Stimulated activated CD4-positive, alpha-beta T cell treated with anti-CD3 and anti-CD28 coated beads, Interleukin-2, amount 100 ng/mL, for 24 hours (primary cell): ENCODE measurements at places on chromosomes 4 and X.

DNA sequence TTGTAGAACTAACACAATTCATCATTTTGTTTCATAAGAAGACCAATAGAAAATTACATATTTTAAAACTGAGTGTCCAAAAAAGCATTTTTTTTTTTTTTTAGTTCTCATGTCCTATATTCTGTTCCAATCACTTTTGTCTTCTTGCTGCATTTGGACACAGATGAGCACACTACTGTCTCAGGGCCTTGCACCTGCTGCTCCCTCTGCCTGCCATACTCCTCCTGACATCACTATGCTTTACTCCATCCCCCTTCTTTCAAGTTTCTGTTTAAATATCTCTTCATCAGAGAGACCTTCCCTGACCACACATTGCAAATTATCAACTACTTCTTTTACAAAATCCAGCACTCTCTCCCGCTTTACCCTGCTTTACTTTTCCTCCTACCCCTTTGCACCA lies 230.7 kb upstream of the GK2 start:
- no peak for DNase-seq

DNA sequence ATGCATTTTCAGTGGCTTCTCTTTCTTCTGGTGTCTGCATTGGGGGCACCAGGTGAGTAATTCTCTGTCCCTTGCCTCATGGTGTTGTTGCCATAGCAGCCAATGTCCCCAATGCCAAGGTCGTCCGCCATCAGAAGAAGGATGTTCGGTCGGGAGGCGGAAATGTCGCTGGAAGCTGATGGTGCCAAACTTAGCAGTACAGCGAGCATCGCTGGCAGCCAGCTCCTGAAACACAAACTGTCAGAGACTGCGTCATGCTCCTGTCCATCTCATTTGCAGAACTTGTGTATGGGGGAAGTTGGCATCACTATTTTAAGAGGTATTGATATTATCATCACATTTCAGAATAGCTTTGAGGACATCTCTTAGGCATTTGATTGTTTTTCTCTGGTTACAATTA lies 29.1 kb upstream of the ARSD start:
- DNase-seq, result no peak

DNA sequence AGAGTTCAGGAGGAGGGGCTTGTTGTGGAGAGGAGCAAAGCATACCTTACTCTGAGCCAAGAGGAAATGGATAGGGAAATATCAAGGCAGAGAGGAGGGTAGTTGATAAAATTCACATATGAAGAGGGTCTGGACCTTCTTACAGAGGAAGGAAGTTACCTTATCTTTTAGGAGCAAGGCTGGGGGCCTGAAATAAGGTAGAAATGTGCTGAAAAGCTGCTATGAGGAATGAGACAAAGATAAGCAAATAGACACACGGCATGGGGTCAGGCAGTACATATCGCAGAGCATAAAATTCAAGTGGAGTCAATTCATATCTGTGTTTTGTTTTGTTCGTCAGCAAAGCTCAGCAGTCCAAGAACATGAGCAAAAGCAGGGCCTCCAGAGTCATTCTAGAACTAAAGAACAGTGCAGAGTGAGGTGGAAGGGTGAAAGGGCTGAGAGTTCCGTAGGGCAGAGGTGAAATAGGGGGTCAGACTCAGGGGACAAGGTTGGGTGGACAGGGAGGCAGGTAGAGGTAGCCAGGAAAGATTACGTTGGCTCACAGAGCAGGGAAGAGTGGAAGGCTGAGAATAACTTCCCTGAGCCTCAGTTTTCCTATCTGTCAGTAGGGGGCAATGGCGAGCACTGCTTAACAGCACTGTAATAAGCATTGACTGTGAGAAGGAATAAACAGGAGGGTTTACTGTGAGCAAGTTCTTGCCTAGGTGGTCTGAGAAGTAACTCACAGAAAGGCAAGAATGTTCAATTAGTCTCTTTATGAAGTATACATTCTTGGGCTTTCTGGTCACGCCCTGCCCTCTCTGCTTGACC lies 9.2 kb downstream of the VSIG4 start:
- DNase-seq, result peak; percentile 26

DNA sequence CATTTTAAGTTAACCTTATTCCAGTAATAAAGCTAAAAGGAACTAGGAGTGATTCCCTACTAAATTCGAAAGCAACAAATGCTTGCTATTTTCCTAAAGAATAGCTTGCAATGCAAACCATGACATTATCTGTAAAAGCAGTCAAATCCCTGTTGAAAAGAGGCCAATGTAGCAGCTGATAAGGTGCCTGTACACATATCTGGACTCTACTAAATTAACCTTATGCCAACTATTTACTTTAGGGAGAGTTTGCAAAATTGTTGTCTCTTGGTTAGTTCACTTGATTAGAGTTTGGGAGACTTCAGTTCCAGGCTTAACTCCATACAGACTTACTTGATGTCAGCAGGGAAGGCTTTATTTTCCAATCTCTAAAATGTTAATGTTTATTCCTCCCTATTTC lies 6.0 kb downstream of the IL13RA2 start:
- DNase-seq, result no peak

DNA sequence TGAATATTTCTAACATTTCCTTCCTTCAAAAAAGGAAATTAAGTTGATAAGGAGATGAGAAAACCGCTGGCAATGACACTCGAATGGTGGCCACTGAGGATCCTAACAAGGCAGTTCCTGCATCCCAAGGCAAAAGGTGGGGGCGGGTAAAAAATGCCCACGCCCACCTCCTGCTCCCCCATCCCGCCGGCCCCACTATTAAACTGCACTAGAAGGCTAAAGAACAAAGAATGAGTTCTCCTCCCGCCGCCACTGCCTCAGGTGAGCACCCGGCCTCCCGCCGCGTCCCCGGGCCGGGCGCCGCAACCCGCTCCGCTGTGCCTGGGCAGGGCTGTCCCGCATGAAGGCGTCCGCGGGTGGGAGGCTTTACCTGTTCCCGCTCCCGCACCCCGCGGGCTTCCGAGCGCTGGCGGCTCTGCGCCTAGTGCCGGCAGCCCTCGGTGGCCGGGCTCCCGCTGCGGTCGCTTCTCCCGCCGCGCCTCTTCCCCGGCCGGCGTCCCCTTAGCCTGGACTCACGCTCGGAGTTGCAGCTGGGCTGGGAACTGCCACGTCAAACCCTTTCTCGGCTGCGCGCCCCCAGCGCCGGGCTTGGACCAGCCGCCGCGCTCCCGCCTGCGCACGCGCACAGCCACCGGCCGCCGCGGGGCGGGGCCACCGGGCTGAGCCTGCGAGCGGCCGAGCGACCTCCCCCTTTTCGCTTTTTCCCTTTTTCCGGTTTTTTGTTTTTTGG lies at the start of gene SEC24D:
Gene SEC24D (minus strand): TSS at position 556 of the 730 bp plus-strand sequence. CDS start 2,430 bp downstream, outside the sequence.
- DNase-seq, result peak; percentile 88

- no peak for DNase-seq
Observed at GRCh38 chr4:151541389-151542071, 132.6 kb downstream of the FHIP1A start.

DNA sequence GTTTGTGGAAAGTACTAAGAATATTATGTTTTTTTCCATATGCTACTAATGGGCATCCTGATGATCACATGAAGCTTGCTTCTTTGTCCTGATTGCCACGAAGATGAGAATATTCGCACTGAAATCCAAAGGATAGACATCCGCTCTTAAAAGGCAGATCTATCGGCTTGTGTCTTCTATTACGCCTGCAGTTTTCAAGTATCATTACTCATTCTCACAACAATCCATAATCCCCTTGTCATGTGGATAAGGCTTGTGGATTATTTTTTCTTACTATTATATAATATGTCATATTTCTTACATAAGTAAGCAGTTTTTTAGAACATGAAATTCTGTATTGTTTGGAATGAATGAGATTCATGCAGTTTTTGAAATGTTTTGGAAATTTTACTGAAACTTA lies 62.8 kb downstream of the KCNIP4 start:
- DNase-seq, result no peak

- DNase-seq, result no peak
Observed at GRCh38 chr4:154610582-154610981, 1.9 kb downstream of the FGG start.

DNA sequence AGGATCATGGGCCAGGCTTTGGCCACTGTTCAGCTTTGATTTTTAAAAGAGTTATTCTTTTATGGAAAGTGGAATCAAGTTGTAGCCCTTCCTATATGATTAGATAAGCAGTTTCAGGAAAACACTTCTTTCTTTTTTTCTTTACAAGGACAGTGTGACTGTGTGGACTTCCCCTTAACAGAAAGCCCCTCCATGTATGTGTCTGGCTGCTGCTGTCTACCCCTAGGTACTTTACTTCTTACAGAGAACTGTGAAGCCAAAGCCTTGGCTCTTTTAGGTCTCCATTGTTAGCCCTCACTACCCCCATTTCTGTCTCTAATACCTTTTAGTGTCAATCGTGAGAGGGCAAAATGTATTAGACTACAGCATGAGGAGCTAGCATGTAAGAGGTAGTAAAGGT lies 19.1 kb downstream of the VSIG1 start:
- DNase-seq, result no peak

DNA sequence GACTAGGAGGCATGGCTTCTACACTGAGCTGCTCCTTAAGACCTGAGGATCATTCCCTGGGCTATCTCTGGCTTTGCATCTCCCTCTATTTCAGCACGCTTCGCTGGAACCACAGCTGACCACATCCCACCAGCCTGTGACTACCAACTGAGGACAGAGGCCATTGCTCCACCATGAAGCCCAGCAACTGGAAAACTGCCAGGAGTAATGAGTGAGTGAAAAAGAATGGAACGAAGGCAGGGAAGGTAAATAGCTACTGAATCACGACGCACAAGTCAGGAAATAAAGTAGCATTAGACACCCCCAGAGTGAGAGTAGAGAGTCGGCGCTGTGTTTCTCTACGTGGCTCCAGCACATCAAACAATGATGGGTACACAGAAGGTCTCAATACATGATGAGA lies 314.7 kb downstream of the LDB2 start:
- DNase-seq, result no peak

DNA sequence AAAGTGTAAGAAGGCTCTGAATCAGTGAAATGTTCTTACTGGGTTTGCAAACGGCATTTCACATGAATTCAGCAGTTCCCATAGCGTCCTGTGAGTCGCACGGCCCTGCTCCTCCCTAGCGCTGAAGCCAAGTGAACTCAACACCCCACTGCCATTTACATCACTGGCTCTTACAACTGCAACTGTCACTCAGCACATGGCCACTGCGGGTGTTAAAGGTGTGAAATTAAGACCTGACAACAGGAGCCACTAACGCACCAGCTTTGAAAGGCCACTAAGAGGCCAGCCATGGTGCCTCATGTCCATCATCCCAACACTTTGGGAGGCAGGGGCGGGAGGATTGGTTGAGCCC lies 31.7 kb downstream of the RNF212 start:
- DNase-seq, result no peak

DNA sequence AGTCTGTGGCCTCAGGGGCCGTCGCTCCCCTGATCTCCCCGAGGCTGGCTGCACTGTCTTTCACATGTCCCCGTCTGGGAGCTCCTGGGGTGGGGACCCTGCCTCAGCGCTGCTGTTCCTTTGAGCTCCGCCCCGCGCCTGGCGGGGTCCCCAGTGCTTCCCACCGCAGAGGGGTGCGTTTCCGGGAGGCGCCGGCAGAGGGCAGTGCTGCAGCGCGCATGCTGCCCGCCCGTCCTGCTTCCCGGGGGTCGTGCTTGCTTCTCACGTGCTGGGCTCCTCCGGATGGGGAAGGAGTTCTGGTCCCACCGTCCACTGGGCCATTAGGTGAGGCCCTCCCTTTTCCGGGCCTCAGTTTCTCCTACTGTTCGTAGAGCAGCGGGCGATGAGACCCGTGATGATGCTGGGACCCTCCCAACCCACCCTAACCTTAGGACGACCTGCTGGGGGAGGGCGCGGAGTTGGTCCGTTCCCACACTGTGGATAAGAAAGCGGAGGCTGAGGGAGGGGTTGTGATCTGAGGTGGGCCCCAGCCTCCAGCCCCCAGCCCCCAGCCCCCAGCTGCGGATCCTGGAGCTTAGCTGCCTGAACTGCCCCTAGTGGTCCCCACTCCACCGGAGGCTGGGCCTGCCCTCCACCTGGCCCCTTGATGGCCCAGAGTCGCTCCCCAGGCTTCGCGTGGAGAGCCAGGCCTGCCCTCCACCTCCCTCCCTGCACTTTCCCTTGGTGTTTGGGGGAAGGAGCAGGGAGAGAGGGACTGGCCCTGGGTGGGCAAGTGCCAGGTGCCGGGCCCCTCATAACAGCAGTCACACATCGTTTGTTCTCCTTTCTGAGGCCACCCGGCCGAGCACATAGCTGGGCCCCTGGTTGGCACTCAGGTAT lies 15.3 kb downstream of the CPZ start:
- DNase-seq, result peak; percentile 69

GRCh38 chr4:93232883-93233282 lies 595.7 kb upstream of the ATOH1 start:
- no peak for DNase-seq

DNA sequence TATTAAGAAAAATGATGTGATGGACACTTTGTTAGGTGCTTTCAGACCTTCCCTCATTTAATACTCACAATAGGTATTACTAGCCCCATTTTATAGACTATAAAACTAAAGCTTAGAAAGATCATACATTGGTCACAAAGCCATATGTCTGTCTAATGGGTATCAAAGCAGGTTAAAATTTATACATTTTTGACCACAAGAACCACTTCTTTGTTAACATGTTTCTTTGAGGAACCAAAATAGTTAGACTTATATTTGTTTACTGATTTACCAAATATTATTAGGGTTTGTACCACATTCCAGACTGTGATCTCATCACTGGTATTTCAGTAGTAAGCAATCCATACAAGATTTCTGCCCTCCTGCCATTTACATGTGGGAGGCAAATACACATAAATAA lies 363.3 kb downstream of the NAF1 start:
- DNase-seq, result no peak

DNA sequence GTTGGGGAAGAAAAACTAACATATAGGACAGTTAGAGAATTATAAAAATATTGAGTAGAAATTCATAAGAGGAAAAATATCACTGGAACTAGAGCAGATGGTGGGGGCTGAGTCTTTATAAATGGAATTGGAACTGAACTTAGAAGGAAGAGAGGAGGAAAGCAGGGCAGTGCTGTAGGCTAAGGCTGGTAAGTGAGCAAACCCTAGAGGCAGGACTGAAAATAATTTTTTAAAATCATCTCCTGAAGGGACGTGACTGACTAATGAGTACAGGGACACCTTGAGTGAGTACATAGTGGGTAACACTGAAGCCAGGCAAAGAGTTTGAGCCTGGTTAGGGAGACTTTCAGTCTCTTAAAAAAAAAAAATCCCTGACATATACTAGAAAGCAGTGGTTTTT lies 63.3 kb downstream of the GALNT7 start:
- DNase-seq, result no peak

DNA sequence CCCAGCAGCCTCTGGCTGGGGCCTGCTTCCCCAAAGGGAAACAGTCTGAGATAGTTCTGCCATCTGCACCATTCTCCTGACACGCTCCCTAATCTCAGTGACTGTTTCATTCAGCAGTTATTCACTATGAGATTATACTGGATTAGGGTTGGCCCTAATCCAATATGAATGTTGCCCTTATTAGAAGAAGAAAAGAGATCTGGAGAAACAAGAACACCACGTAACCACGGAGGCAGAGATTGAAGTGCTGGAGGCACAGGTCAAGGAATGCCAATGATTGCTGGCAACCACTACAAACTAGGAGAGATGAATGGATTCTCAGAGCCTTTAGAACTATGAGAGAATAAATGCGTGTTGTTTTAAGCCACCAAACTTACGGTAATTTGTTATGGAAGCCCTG lies 7.4 kb downstream of the ACOX3 start:
- DNase-seq, result no peak
